Regular cardiac myocyte (primary cell): ENCODE measurements at places on chromosomes 1 and 21. TPM values are rescaled to one million over a fixed set of nuclear protein-coding genes. Genes with fewer than 3 reads are reported as not detected.

Gene CRYBG2
- under 0.01 TPM in 1 of 2 replicates, not detected in the other for total RNA-seq

Gene SH2D1B
- total RNA-seq, result not detected in 2 replicates

Gene E2F2
- under 0.01 and 1.3 TPM in 2 replicates for total RNA-seq

Gene ESRRG
- under 0.01 TPM in 1 of 2 replicates, not detected in the other for total RNA-seq
